ENCODE measurements at places on chromosomes 5 and 9.

GRCh38 chr5:149584121-149584520 lies 2.8 kb downstream of the ARHGEF37 start:
- DNase-seq: peak; percentile 9

DNA sequence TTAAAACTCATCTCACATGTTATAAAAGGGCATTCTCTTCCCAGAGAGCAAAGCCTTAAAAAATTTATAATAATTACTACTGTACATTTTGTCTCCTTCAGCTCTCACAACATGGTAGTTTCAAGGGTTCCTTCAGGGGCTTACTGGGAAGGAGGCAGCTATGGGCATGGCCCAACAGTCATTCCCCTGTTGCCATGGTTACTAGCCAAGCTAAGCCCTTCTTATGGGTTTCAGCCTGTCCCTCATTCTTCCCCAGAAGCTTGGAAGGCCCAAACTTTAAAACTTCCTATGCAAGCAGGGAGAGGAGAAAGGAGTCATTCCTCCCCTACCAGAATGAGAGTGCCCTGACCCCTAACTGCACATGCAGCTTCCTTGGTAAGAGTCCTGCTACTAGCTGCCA lies 82.2 kb upstream of the CNTLN start:
- DNase-seq: no peak

GRCh38 chr9:69834056-69834455 lies 13.4 kb downstream of the CFAP95 start:
- DNase-seq: no peak

GRCh38 chr5:160253441-160253840 lies 24.1 kb downstream of the FABP6 start:
- no peak for DNase-seq

GRCh38 chr5:159965031-159965837 lies 43.7 kb upstream of the TTC1 start:
- DNase-seq: peak; percentile 30

DNA sequence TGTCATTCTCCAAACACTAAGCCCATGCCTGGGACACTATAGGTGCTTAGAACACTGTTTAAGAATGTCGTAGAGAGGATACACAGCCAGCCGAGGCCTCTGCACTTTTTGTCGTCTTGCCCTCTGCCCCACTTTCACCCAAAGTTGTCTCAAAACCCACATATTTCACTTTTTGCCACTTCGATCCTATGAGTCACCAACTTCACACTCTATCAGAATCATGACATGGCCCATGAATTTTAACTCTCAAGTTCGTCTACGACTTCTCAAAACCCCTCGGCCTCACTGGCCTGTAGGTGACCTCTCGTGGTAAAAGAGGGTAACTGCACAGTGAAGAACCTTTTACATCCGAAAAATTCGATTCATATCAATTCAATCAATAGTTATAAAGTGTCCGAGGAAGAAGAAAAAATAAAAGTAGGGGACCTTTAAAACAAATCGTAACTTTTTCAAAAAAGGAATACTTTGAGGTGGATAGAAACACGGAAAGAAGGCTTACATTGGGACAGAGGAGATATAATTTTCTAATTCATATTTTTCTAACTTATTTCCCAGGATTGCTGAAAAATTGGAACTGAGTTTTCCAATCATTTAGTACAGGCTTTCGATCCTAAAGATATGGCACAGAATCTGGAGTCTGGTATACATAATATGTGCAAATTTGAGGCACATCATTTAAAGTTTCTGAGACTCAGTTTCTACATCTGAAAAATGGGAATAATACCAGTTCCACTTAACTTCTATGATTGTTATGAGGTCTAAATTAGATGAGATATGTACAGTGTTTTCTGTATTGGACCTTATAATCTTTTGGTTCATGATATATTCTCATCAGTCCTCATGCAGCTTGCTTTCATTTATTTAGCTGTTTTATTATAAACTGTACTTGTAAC lies 122.6 kb downstream of the APBA1 start:
- DNase-seq: peak; percentile 28

- DNase-seq: no peak
These were observed 227.9 kb upstream of the TAS2R1 start for GRCh38 chr5:9858043-9858442.

All from SHP77 (cell line).